ENCODE measurements at places on chromosomes 13 and 19.
A peak's percentile ranks its signal among the peaks of the same experiment; 100 is the strongest.

GRCh38 chr13:31043957-31044356 lies 111.5 kb downstream of the TEX26 start:
- DNase-seq: no peak

- no peak for DNase-seq
These were observed 117.9 kb downstream of the TDRD3 start for GRCh38 chr13:60514891-60515290.

DNA sequence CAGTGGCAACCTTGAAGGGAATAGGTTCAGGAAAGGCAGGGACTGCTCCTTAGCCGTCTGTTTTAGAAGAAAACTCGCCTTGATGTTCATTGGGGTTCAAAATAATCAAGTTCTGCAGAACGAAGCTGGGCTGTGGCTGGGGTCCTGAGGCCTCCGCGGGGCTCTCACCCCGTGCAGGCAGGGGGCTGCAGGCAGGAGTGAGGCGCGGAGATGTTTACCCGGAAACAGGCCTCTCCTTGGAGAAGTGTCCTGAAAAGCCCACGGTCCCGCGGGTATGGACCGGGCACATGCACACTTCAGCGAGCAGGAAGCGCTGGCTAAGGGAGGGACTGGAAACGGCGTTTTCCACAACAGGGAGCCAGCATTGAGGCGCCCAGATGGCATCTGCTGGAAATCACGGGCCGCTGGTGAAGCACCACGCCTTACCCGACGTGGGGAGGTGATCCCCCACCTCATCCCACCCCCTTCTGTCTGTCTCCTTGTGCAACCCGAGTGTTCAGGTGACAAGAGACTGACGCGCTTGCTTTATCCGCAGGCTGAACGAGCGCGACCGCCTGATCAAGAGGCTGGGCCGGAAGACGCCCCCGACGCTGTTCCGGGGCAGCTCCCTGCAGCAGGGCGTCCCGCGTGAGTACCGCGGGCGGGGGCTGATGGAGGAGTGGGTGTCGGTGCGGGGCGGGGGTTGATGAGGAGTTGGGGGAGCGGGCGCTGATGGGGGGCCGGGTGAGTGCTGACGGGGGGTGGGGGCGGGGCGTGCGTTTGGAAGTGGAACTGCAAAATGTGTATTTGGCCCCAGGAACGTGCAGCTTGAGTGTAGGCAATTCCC lies 39.6 kb downstream of the SHISA2 start:
- DNase-seq: peak; percentile 29

DNA sequence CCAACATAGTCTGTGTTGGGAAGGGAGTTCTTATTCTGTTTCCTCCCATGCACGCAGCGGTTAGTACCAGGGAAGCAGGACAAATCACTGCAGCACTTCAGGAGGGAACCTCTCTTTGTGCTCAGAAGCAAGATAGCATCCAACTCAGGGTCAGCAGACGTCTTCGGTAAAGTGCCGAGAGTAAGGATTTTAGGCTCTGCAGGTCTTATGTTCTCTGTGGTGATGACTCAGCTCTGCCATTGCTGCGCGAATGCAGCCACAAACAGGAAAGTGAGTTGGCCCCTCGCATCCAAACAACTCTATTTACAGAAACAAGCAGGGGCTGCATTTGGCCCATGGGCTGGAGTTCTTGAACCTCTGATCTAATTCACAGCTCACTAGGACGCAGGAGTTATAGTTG lies 122.1 kb upstream of the SPATA13 start:
- DNase-seq: no peak

GRCh38 chr13:49421391-49421790 lies 22.5 kb downstream of the CAB39L start:
- no peak for DNase-seq

GRCh38 chr13:97328222-97328790 lies 105.7 kb upstream of the RAP2A start:
- DNase-seq: no peak

DNA sequence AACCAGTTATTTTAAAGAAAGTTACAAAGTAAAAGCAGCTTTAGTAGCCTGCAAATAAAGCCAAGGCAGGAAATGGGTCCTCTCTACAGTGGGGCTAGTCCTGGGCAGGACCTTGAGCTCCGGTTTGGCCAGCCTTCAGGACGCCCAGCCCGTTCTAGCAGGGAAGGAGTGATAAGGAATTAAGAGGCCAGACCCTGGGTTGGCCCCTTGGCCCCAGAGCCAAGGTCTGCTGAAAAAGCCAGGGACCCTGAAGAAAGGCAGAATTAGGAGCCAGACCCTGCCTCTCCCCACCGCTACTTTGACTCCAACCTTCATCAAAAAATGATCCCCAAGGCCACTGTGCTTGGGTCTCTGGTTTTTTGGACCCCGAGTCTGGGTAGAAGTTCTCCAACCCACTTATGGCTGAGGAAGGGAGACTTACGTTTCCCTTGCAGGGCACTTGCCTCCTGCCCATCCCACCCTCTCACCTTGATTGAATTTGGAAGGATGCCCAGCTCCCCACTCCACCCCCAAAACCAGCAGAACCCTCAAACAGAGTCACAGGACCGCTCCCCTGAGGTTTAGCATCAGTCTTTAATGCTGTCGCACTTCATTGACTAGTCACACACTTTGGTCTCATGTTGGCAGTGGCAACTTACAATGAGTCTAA lies 3.9 kb downstream of the DNAJB1 start:
- DNase-seq: no peak

- DNase-seq: no peak
These were observed 483.0 kb upstream of the NBEA start for GRCh38 chr13:34458756-34459715.

DNA sequence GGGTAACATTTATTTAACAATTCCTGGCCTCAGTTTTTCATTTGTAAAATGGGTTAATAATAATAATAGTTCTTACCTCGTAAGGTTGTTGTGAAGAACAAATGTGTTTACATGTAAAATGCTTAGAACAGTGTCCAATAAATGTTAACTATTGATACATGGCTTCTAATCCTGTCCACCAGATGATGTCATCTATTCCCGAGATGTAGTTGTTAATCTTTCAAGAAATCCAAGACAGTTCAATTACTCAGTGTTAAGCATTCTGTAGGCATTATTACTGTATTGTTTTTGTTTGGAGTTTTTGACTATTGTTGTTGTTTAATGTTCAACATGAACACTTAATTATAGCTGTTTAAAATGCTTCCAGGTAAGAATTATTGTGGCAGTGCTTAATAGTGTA lies 131.0 kb upstream of the FNDC3A start:
- DNase-seq: no peak

DNA sequence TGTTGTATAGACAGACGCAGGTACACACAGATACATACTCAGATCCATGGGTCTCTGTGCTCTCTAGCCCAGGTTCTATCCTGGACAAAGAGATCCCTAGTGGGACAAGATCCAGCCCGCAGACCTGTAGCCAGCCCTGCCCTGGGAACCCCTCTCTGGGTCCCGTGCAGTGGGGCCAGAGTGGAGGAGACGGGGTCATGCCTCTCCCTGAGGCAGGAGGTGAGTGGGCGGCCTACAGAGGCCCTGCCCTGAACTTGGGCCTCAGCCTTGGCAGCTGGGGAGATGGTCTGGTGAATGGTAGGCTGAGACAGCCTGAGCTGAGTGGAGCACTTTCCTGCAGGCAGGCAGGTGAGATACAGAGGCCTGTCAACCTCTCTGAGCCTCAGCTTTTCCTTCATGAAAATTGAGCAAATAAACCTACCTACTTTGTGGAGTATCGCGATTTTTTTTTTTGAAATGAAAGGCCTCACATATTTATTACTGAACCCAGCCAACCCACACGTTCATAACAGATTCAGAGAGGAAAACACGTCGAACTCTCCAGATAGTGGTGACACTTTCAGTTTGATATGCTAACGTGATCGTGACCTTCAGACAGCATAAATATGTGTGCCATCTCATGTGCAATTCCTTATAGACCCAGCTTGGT lies 3.4 kb upstream of the JUND start:
- no peak for DNase-seq

GRCh38 chr13:61180234-61180633 lies 235.4 kb downstream of the PCDH20 start:
- no peak for DNase-seq
